ENCODE measurements at places on chromosomes 1 and 21.
A peak's percentile ranks its signal among the peaks of the same experiment; 100 is the strongest.

DNA sequence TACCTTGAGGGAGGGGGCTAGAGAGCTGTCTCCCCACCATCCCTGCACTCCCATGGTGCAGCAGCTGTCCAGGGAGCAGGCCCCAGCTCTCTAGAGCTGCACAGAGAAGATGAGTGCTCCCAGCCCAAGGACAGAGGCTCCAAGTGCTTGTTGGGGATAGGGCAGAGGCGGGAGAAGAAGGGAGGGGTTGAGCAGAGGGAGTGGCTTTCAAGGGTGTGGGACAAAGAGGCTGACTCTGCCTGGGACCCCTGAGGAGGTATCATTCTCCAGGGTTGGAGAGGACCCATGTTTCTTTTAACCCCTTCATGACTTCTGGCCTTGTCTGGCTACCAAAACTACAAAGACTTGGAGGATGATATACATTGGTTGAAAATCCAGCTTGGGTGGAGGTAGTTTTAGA is 14.6 kb downstream of the FOXD2 start:
- DNase-seq: no peak

DNA sequence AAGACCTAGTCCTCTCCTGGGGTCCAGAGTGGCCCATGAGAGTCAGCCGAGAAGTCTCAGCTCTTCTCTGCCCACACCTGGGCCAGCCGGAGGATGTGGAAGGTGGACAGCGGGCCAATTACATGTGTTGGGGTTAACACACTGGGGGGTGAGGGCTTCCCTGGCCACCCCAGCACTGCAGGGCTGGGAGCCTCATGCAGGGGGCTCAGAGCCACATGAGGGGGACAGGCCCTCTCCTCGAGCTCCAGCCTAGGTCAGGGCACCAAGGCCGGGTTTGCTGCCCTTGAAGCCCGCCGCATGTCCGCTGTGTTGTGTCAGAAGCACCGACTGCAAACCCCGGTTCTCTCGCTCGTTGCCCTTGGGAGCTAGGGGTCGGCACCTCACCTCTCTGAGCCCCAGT is 30.5 kb downstream of the LHX4 start:
- DNase-seq: no peak

DNA sequence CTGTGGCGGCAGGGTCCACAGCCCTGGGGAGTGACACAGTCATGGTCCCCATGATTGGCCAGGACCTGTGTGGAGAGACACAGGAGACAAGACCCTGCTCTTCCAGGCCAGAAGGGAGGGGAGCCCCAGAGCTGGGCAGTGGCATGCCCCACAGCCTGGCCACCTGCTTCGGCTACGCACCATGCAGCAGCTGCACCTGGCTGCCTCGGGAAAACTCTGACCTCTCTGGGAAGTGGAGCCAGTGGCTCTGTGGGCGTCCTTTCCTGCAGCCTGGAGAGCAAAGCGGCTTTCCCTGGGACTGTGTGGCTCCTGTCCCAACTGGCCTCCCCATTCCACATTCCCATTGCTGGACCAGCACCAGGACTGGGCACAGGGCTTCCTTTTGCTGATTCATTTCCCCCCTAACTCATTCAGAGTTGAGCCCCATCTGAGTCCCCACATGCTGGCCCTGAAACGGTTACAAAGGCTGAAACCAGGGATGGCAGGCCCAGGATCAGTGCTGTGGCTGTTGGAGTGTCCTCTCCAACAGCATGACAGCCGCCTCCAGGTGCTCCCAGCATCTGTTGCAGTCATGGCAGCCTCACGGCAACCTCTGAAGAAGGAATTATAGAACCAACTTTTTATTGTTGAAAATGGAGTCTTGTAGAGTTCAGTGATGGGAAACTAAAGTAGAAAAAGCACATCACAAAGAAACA is 15.0 kb downstream of the OXCT2 start:
- DNase-seq: no peak

- peak; percentile 58 for DNase-seq
These were observed 1.8 kb upstream of the LHX9 start for GRCh38 chr1:197915260-197915861.

DNA sequence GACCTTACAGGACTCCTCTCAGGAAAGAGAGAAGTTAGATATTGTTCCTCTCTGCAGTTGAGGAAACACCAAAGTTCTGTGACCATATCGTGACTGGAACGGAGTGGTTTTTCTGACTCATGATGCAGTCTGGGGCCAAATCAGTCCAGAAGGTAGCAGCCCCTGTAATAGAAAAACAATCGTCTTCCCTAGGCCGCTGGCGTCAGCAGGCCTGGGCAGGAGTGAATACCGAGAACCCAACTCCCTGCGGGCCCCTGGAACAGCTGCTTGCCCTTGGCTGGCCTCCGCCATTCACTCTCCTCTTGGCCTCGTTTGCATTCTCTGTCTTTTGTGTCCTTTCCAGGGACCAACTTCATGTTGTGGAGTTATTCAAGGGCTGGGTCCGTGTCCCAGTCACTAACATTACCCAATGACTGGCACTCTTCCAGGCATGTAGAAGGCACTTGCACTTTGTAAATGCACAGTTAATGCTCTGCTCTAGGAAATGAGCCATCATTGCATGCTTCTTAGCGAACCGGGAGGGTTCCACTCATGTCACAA is 10.9 kb upstream of the CD101 start:
- DNase-seq: no peak

DNA sequence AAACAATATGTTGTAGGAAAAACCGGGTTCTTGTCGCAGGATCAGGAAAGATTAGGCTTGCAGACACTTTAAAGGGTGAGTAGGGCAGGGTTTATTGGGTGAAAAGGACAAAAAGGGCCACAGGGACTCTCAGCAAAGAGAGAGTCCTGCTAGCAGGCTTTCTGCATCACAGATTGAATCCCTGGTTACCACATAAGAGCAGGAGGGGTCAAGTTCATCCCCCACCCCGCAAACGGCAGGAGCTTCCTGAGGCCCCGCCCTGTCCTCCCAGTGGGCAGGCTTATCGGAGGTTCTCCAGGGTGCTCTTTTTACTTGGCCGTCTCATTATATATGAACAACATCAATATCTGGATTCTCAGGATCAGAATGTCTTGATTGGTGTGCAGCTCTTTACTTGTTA is 47.7 kb downstream of the SYCP1 start:
- DNase-seq: no peak

Data from activated CD4-positive, alpha-beta T cell treated with anti-CD3 and anti-CD28 coated beads, Interleukin-2, amount 10 ng/mL, durations not matched to agents 24 days and 14 days (primary cell).